ENCODE measurements at places on chromosomes 3 and 15. TPM values are rescaled to one million over a fixed set of nuclear protein-coding genes. Genes with fewer than 3 reads are reported as not detected.

The CAMK1 gene
- 29.5 TPM for total RNA-seq

The ARHGAP31 gene
- 23.5 TPM for total RNA-seq

The LOXL1 gene
- total RNA-seq, result 20.2 TPM

The CCDC191 gene
- total RNA-seq, result 2.2 TPM

The TIMP4 gene
- 0.09 TPM for total RNA-seq

The DTX3L gene
- total RNA-seq, result 8.2 TPM

The GPR87 gene
- total RNA-seq, result 0.09 TPM

The AMIGO3 gene
- total RNA-seq, result not detected

The CKMT1B gene
- not detected for total RNA-seq

The PRTG gene
- 1.4 TPM for total RNA-seq
